Lower lobe of right lung (tissue), 2 donors: ENCODE measurements at places on chromosomes 7 and 10. TPM values are rescaled to one million over a fixed set of nuclear protein-coding genes. Genes with fewer than 3 reads are reported as not detected.

GRCh38 chr7:142554560-142555532 lies 194.4 kb upstream of the PRSS1 start:
- DNase-seq: no peak
- H3K4me1 ChIP-seq: no peaks in the 10 kb centered on the region
- H3K4me3 ChIP-seq: no peak overlapping the region
- no peaks in the 10 kb centered on the region for H3K27me3 ChIP-seq
- H3K36me3 ChIP-seq: no peaks in the 10 kb centered on the region

DNA sequence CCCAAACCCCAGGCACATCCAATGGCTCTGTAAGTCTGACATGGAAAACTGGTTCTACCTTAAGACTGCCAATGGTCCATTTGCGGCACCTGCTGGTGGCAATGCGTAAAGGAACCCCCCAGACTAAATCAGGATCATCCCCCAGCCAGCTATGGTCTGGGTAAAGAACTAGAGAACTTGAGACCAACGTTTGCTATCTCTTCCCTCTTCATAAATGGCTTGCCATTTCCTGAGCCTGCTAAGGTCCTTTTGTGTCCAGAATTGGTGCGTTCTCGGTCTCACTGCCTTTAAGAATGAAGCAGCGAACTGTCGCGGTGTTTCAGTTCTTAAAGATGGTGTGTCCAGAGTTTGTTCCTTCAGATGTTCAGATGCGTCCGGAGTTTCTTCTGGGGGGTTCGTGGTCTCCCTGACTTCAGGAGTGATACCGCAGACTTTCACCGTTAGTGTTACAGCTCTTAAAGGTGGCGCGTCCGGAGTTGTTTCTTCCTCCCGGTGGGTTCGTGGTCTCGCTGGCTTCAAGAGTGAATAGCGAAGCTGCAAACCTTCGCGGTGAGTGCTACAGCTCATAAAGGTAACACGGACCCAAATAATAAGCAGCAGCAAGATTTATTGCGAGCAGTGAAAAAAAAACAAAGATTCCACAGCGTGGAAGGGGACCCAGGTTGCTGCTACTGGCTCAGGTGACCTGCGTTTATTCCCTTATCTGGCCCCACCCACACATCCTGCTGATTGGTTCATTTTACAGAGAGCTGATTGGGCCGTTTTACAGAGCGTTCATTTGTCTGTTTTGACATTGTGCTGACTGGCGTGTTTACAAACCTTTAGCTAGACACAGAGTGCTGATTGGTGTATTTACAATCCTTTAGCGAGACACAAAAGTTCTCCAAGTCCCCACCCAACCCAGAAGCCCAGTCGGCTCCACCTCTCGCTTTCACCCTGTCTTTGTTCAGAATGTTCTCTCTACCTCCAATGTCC lies 95.4 kb downstream of the ELMO1 start:
- no peak for DNase-seq
- H3K36me3 ChIP-seq: no peaks in the 10 kb centered on the region
- H3K4me3 ChIP-seq: peak overlapping the region; percentile 42
- no peaks in the 10 kb centered on the region for H3K27me3 ChIP-seq
- H3K27ac ChIP-seq: peak overlapping the region; percentile 75
- H3K4me1 ChIP-seq: peaks cover 76% of the 10 kb centered on the region

CPA2 gene
- total RNA-seq: not detected

DNA sequence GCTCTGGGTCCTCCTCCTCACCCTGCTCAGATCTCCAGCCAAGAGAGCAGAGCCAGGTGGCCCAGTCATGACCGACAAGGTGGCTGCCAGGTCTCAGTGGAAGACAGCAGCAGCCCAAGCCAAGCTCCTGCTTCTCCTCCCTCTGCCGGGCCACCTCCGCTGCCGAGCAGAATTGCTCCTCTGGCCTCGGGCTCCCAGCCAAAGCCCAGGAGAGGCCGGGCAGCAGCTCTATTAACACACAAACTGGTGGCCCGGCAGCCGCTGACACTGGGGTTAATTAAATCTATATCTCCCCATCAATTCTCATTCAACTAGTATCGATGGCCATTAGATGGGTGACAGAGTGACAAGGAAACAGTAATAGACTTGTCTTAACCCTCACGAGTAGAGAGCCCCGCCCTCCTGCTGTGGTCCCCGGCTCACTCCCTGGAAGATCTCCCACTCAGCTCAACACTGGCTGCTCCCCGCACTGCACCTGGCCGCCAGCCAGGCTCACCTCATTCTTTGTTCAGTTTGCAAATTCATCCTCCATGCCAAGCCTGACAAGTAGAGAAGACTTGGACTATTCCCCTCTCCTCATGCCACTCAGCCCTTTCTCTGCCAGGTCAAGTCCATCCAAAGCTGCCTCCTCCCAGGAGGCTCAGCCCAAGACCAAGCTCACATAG lies 74.1 kb upstream of the UNC5B start:
- no peak for DNase-seq
- H3K27me3 ChIP-seq: peaks cover 17% of the 10 kb centered on the region
- no peak overlapping the region for H3K27ac ChIP-seq

BMI1 gene
- total RNA-seq: 48.4 TPM
